ENCODE measurements at places on chromosomes 5 and 9.

- no peak for DNase-seq
Measured at GRCh38 chr5:171850324-171850947, 64.8 kb downstream of the SMIM23 start.

DNA sequence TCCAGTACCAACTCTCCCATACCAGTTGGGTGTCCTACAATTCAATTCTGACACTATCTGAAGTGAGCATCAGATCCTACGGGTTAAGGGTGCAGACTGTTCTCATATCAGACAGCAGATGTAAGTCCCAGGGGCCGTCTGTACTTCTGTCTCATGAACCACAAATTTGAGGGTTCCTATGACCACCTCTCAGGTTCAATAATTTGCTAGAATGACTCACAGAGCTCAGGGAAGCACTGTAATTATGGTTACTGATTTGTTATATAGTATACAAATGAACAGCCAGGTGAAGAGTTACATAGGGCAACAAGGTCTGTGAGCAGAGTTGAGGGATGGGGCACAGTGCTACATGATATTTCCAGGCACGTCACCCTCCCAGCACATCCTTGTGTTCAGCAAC lies 499.1 kb downstream of the DMAC1 start:
- no peak for DNase-seq

DNA sequence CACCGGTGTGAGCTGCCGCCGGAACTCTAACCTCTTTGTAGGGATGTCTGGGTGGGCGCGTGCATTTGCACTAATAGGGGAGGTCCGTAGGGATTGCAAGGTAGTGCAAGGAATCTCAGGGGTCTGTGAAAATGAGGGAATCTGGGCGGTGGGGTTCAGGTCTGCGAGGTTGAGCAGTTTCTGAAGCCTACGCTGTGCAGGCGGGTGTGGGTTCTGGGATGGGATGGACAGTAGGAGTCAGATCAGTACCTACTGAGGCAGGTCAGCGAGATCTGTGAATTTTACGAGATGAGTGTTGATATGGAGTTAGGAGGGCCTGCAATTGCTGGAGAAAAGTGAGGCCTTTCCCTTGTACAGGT lies 856 bp upstream of the ATOSB start:
- no peak for DNase-seq

DNA sequence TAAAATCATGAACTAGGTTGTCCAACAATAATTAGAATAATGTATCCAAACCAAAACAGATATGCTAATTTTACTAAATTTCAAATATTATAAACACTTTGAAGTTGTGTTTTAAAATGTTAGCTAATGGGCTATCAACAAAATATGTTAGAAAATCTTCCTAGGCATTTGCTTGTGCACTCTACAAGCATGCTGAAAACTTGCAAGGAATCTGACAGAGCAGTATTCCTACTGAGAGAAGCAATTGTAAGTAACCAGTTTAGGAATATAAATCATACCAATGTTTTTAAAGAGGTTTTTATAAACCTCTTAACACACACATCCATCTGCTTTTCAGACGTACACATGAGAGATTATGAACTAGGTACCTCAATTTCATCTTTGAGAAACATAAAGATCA lies 228.4 kb upstream of the TBCA start:
- DNase-seq: no peak

DNA sequence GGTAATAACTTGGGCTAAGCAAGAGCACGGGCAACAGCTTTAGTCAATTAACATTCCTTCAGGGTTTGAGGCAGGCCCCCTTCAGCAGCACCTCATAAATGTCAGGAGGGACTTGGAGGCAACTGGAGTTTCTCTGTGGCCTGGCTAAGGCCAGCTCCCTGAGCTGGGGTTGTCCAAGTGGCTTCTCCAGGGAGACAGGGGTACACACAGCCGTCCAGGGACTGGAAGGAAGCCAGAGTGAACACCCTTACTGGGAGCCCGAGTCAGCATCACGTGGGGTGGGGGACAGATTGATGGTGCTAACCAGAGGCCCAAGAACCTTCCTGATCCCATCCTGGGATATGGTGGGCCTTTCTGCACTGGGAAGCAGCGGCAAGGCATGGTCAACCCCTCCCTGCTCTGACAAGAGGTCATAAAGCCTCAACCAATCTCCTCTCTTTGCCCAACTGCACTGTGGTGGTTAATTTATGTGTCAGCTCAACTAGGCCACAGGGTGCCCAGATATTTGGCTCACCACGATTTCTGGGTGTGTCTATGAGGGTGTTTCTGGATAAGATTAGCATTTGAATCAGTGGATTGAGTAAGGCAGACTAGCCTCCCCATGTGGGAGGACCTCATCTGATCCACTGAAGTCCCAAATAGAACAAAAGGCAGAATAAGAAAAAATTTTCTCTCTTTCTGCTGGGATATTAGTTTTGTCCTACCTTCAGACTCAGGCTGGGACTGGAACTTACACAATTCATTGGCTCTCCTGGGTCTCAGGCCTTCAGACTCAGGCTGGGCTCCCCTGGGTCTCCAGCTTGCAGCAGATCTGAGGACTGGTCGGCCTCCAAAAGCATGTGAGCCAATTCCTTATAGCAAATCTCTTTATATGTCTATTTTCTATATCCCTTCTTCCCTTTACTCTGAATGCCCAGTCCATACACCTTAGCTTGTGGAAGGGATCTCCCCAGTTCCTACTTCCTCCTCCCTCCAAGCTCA lies 127.2 kb upstream of the LARP1 start:
- DNase-seq: no peak

GRCh38 chr9:116377179-116377798 lies 223.7 kb downstream of the PAPPA start:
- no peak for DNase-seq
